ENCODE measurements at places on chromosomes 11 and 22. TPM values are rescaled to one million over a fixed set of nuclear protein-coding genes. Genes with fewer than 3 reads are reported as not detected.

APOA1 gene
- polyA plus RNA-seq, result not detected

FAM180B gene
- polyA plus RNA-seq, result not detected

DNA sequence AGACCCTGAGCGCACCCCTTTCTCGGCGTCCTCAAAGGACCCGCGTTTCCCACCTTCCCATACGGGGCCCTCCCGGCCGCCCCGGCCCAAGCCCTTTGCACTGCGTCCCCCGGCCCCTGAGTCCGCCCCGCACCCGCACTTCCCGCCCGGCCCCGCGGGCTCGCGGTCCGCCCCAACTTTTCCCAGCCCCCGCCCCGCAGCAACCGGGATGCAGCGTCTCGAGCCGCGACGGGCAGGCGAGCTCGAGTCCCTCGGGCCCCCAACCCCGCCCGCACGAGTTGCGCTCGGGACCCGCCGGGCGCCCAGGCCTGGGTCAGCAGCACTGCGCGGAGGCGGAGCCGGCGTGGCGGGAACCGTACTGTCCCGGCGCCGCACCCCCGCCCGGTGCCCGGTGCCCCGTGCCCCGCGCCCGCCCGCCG lies 371 bp downstream of the SMCO4 start:
- peak; percentile 60 for DNase-seq
- H3K4me3 ChIP-seq, result peak overlapping the region; percentile 87

DNA sequence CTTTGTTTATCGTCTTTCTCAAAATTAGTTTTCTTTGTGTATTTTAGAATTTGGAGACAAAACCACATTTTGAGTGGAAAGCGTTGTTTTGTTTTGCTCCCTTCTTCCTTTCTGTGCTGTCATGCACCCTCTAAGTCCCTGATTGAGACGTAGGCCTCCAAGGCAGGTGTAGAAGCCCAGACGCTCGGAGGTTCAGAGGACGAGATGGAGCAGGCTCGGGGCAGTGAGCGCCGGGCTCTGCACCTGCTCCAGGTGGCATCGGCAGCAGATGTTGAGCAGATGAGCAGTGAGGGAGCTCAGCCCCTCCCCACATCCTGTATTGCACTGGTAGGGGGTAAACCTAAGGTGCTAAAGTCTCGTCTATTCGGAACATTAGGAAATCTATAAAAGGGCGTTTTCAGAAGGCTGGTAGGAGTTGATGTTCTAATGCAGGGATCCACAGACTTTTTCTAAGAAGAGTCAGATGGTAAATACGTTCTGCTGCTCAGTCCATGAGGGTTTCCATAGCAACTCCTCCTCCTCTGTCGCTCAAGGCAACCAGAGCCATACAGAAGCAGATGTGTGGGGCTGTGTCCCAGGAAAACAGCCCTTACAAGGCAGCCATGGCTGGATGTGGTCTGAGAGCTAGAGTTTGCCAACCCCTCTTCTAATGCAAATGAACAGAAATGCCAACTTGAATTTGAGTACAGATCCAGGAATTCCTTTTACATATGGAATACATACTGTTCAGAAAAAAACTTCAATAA lies 724.2 kb downstream of the BRD1 start:
- no peak for DNase-seq
- no peaks in the 10 kb centered on the region for H3K4me1 ChIP-seq
- H3K4me3 ChIP-seq, result no peak overlapping the region
- no peaks in the 10 kb centered on the region for H3K36me3 ChIP-seq
- H3K27me3 ChIP-seq, result no peaks in the 10 kb centered on the region

- H3K27ac ChIP-seq, result no peak overlapping the region
- H3K4me1 ChIP-seq, result peaks cover 17% of the 10 kb centered on the region
- H3K27me3 ChIP-seq, result no peaks in the 10 kb centered on the region
- H3K4me3 ChIP-seq, result no peak overlapping the region
- H3K36me3 ChIP-seq, result no peaks in the 10 kb centered on the region
Observed at GRCh38 chr11:72788241-72788640, 5.6 kb downstream of the STARD10 start.
